Upper lobe of left lung (tissue), 6 donors: ENCODE measurements at places on chromosomes 2 and 18. TPM values are rescaled to one million over a fixed set of nuclear protein-coding genes. Genes with fewer than 3 reads are reported as not detected.

GRCh38 chr18:23133860-23134779 is 1.2 kb upstream of the CABLES1 start:
- peaks cover 76% of the 10 kb centered on the region for H3K4me1 ChIP-seq
- no peaks in the 10 kb centered on the region for H3K27me3 ChIP-seq
- H3K27ac ChIP-seq = peak overlapping the region; percentile 75
- DNase-seq = peak; percentile 73

- no peaks in the 10 kb centered on the region for H3K27me3 ChIP-seq
- DNase-seq = no peak
- H3K36me3 ChIP-seq = no peaks in the 10 kb centered on the region
These were observed 243.1 kb downstream of the AFF3 start for GRCh38 chr2:99899058-99899855.

DNA sequence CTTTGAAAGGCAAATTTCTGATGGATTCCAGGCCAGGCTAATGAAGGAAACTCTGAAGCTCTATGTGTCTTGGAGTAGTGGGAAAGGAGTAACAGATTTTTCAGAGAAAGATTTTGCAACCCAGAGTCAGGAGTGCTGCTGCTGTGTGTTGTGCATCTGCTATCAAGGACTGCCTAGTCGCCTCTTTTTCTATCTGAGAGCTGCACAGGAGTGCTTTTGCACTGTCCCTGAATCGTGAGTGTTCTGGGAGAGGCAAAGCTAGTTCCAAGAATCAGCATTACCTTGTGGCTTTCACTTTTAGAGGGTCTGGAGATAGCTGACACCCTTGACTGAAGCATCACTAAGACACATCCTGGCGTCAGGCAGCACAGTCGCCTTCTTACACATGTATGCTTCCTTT is 336.4 kb downstream of the PARD3B start:
- no peak overlapping the region for H3K27ac ChIP-seq
- DNase-seq = no peak
- no peak overlapping the region for H3K4me3 ChIP-seq

- H3K4me3 ChIP-seq = no peak overlapping the region
- no peak overlapping the region for H3K27ac ChIP-seq
- H3K4me1 ChIP-seq = no peaks in the 10 kb centered on the region
- H3K27me3 ChIP-seq = no peaks in the 10 kb centered on the region
- no peaks in the 10 kb centered on the region for H3K36me3 ChIP-seq
These were observed 45.7 kb downstream of the GAD1 start for GRCh38 chr2:170862286-170862902.

GRCh38 chr18:55014095-55014494 is 54.8 kb upstream of the CCDC68 start:
- H3K27ac ChIP-seq = no peak overlapping the region
- no peaks in the 10 kb centered on the region for H3K36me3 ChIP-seq
- H3K27me3 ChIP-seq = no peaks in the 10 kb centered on the region

DNA sequence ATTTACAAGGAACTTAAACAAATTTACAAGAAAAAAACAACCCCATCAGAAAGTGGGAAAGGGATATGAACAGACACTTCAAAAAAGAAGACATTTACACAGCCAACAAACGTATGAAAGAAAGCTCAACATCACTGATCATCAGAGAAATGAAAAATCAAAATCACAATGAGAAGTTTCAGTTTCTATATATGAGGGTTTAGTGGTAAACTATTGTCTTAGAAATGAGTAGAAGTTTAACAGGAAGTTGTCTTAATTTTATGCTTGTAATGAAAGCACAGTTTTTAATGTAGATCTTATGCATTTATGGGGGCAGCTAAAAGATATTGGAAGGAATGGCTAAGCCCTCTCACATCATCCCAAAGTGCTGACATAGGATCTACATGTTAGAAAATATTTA is 325.4 kb downstream of the ERBB4 start:
- no peak overlapping the region for H3K4me3 ChIP-seq
- DNase-seq = no peak
- H3K4me1 ChIP-seq = no peaks in the 10 kb centered on the region
- no peaks in the 10 kb centered on the region for H3K36me3 ChIP-seq

DNA sequence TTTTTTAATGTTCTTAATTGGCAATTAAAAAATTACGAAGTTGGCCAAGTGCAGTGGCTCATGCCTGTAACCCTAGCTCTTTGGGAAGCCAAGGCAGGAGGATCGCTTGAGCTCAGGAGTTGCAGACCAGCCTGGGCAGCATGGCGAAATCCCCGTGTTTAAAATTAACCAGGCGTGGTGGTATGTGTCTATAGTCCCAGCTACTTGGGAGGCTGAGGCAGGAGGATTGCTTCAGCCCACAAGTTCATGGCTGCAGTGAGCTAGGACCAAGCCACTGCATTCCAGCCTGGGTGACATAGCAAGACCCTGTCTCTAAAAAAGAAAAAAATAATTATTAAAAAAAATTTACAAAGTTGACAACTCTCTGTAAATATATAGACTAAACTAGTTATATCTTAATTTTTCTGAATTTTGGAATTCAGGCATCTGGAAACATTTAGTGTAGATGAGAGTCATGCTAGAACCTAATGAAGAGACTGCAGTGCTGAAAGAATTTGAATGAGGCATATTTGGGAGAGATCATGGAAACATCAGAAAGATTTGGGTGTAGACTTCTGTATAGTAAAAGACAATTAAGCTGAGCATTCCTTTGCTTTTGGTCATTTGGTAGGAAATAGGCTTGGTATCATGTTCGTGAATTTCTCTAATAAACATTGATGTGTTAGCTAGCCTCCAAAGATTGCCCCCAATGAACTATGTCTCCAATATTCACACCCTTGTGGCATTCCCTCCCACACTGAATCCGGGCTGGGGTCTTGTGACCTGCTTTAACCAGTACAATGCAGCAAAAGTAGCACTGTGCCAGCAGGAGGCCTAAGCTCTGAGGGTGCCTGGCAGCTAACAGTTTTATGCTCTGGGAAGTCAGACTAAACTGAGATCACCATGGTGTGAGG is 4.2 kb upstream of the ROCK1 start:
- H3K36me3 ChIP-seq = no peaks in the 10 kb centered on the region
- DNase-seq = no peak
- no peak overlapping the region for H3K27ac ChIP-seq
- H3K4me1 ChIP-seq = peaks cover 9% of the 10 kb centered on the region

DNA sequence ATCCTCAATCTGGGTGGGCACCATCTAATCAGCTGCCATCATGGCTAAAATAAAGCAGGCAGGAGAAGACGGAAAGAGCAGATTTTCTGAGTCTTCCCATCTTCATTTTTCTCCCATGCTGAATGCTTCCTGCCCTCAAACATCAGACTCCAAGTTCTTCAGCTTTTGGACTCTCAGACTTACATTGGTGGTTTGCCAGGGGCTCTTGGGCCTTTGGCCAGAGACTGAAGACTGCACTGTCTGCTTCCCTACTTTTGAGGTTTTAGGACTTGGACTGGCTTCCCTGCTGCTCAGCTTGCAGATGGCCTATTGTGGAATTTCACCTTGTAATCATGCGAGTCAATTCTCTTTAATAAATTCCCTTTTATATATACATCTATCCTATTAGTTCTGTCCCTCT is 36.6 kb downstream of the DIPK1C start:
- H3K4me3 ChIP-seq = no peak overlapping the region
- H3K27me3 ChIP-seq = no peaks in the 10 kb centered on the region
- DNase-seq = no peak
- H3K4me1 ChIP-seq = no peaks in the 10 kb centered on the region

DNA sequence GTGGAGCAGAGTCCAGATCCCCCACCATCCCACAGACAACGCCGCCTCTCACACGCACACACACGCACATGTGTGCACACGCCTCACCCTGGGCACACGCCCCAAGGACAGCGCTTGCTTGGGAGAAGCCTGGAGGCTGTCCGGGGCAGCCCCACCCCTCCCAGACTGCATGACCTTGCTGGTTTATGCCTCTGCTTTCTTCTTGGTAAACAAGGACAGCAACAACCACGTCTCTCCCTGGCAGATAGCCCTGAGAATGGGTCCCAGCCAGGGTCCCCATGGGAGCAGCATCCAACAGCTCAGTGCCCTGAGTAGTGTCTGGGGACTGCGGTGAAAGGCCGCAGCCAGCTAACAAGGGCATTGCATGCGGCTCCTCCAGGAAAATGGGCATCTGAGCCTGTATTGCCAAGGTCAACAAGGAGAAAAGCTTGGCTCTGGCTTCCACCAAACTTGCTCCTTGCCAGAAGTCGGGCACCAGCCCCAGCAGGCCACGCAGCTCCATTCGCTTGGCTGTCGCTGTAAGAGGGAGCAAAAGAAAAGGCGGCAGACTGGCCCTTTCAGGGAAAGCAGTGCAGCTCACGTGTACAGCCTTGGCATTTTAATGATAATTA is 234.6 kb downstream of the EIPR1 start:
- H3K4me1 ChIP-seq = no peaks in the 10 kb centered on the region
- no peaks in the 10 kb centered on the region for H3K36me3 ChIP-seq
- H3K27ac ChIP-seq = no peak overlapping the region
- no peak overlapping the region for H3K4me3 ChIP-seq

DNA sequence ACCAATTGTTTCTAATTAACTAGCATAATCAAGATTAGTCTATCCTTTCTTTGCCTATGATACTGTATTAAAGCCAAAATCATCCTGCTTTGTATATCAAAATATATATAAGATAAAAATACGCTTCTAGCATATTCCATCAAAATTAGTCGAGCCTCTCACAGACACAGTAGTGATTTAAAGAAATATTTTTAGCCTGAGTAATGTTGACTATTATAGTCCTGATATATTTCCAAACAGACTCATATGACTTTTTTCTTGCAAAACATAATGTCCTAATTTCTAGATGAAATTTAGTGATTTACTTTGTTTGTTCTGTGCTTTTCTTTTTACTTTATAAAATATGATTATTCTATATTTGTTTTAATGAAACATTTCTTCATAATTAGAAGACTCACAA is 30.9 kb downstream of the FAP start:
- no peak overlapping the region for H3K4me3 ChIP-seq
- H3K27ac ChIP-seq = no peak overlapping the region
- no peaks in the 10 kb centered on the region for H3K4me1 ChIP-seq
- H3K36me3 ChIP-seq = no peaks in the 10 kb centered on the region
- no peaks in the 10 kb centered on the region for H3K27me3 ChIP-seq

- no peaks in the 10 kb centered on the region for H3K36me3 ChIP-seq
- H3K27me3 ChIP-seq = no peaks in the 10 kb centered on the region
- H3K4me1 ChIP-seq = peaks cover 22% of the 10 kb centered on the region
- H3K4me3 ChIP-seq = no peak overlapping the region
These were observed 27.6 kb upstream of the ASAP2 start for GRCh38 chr2:9178904-9179571.

DNA sequence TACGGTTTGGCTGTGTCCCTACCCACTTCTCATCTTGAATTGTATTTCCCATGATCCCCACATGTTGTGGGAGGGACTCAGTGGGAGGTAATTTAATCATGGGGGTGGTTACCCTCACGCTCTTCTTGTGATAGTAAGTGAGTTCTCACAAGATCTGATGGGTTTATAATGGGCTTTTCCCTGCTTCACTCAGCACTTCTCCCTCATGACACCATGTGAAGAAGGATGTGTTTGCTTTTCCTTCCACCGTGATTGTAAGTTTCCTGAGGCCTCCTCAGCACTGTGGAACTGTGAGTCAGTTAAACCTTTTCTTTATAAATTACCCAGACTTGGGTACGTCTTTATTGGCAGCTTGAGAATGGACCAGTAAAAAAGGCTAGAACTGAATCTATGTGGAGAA is 750.0 kb upstream of the ID2 start:
- no peaks in the 10 kb centered on the region for H3K27me3 ChIP-seq
- no peak for DNase-seq
- H3K27ac ChIP-seq = no peak overlapping the region
- H3K36me3 ChIP-seq = no peaks in the 10 kb centered on the region
- no peaks in the 10 kb centered on the region for H3K4me1 ChIP-seq

DNA sequence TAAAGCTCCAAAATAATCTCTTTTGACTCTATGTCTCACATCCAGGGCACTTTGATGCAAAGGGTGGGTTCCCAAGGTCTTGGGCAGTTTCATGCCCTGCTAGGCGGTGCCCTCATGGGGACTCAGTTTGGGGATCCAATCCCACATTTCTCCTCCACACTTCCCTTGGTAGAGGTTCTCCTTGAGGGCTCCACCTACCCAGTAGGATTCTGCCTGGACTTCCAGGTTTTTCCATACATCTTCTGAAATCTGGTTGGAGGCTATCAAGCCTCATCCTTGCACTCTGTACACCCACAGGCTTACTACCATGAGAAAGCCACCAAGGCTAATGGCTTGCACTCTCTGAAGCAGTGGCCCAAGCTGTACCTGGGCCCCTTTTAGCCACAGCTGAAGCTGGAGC is 49.8 kb upstream of the ERMN start:
- H3K4me3 ChIP-seq = no peak overlapping the region
- H3K27ac ChIP-seq = no peak overlapping the region
- H3K4me1 ChIP-seq = no peaks in the 10 kb centered on the region
- no peak for DNase-seq

GRCh38 chr2:11685906-11686470 is 16.0 kb upstream of the NTSR2 start:
- no peak overlapping the region for H3K4me3 ChIP-seq
- H3K36me3 ChIP-seq = no peaks in the 10 kb centered on the region
- H3K27me3 ChIP-seq = no peaks in the 10 kb centered on the region
- H3K4me1 ChIP-seq = peaks cover 16% of the 10 kb centered on the region

DNA sequence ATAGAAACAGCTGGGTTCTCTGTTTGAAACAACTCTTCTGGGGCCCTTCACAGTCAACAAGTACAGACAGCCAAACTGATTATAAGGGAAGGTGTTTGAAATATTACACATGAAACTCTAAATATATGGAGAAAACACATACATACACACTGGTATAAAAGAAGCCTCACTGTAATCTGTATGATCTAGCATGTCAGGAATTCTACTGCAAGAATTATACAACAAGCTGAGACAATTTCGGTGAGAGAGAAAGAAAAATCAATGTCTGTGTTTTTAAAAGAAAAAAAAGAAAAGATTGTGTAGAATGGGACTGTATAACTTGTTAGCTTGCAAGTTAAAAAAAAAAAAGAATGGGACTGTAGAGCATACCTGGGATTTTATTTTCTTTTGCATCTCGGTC is 26.3 kb downstream of the IRS1 start:
- no peak overlapping the region for H3K27ac ChIP-seq
- peaks cover 20% of the 10 kb centered on the region for H3K4me1 ChIP-seq
- no peak for DNase-seq
- H3K36me3 ChIP-seq = no peaks in the 10 kb centered on the region
- H3K27me3 ChIP-seq = no peaks in the 10 kb centered on the region
- H3K4me3 ChIP-seq = no peak overlapping the region

DNA sequence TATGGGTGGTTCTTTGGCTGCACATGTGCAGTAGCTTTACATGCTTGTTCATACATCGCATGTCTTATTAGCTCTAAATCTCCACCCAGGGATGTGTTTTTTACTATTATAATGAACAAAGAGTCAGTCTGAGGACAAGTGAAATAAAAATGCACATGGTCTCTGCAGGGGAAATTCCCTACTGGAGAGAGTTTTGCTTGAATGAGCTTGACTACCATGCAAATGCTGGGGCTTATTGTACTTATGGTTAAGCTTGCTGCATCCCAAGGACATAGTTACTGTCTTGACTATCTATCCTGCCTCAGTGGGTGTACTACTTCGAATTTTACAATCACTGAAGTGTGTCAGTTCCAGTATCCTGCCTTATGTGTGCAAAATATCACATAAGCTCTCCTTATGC is 362.7 kb downstream of the TDRD15 start:
- H3K27me3 ChIP-seq = no peaks in the 10 kb centered on the region
- H3K4me3 ChIP-seq = no peak overlapping the region
- no peaks in the 10 kb centered on the region for H3K36me3 ChIP-seq
- no peaks in the 10 kb centered on the region for H3K4me1 ChIP-seq
- no peak overlapping the region for H3K27ac ChIP-seq
- DNase-seq = no peak

G6PC2 gene
- total RNA-seq = not detected

ATF2 gene
- 34.6 TPM for total RNA-seq

DYNC2LI1 gene
- 16.8 TPM for total RNA-seq

IFIH1 gene
- 38.9 TPM for total RNA-seq

DBI gene
- total RNA-seq = 60.8 TPM

CFC1 gene
- not detected for total RNA-seq

UGT1A6 gene
- 0.33 TPM for total RNA-seq

GALR1 gene
- not detected for total RNA-seq

UGGT1 gene
- total RNA-seq = 103 TPM

ZNF804A gene
- total RNA-seq = 0.89 TPM
